ENCODE measurements at places on chromosomes 5 and 9.
A peak's percentile ranks its signal among the peaks of the same experiment; 100 is the strongest.

DNA sequence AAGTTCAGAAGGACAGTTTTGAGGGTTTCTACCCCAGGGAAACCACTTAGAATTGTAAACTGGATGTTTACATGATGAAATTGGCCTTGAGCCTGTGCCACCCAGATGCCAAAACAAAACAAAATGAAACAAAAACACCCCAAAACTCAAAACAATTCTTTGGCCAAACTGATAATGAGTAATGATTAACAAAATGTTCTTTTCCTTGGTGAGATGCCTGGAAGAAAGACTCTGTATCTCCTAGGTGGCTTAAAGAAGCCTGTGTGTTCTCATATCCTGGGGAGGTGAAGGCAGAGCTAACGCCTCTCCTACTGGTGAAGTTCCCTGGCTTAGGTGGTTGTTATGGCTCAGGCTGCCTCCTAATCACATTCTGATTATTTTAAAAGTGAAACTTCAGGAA, 120.5 kb downstream of the NPR3 start:
- no peak for DNase-seq

GRCh38 chr5:81552852-81553566, 159.1 kb upstream of the ACOT12 start:
- no peak for DNase-seq

- DNase-seq, result no peak
Measured at GRCh38 chr9:12681620-12682019, 11.6 kb upstream of the TYRP1 start.

DNA sequence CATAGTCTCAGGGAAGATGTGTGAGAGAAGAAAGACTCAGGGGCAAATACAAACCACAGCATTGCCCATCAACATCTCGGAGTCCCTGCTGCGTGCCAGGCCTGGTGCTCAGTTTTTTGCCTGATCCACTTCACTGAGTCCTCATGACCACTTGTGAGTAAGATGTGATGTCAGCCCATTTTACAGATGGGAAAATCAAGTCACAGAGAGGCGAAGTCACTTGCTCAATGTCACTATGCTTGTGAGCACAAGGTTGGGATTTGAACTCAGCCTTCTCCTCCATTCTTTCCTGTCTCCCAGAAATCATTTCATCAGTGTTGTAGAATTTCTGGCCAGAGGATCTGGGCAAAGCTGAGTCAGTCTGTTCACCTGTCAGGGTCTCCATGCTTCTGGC, 34.6 kb upstream of the PSD2 start:
- no peak for DNase-seq

GRCh38 chr5:151094030-151094851, 13.4 kb upstream of the TNIP1 start:
- DNase-seq, result peak; percentile 82

- no peak for DNase-seq
Measured at GRCh38 chr9:133538851-133539833, 4.6 kb downstream of the ADAMTSL2 start.
